ENCODE measurements at places on chromosomes 3 and 15.
A peak's percentile ranks its signal among the peaks of the same experiment; 100 is the strongest.

DNA sequence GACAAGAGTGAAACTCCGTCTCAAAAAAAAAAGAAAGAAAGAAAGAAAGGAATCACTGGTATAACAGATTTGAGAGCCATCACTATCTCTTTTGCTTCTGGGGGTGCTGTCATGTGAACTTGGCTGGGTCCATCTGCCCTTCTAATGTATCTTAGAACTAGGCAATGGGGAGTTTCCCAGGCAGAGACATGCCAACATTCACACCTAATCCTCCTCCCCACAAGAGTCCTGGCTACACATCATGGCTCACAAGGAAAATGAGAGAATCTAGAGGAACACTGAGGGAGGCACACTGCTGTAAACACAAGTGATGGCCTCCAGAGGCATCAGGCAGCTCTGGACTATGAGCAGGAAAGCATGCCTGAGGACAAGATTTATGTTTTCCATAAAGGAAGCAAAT, 67.8 kb upstream of the PPP2R3A start:
- no peak for DNase-seq

DNA sequence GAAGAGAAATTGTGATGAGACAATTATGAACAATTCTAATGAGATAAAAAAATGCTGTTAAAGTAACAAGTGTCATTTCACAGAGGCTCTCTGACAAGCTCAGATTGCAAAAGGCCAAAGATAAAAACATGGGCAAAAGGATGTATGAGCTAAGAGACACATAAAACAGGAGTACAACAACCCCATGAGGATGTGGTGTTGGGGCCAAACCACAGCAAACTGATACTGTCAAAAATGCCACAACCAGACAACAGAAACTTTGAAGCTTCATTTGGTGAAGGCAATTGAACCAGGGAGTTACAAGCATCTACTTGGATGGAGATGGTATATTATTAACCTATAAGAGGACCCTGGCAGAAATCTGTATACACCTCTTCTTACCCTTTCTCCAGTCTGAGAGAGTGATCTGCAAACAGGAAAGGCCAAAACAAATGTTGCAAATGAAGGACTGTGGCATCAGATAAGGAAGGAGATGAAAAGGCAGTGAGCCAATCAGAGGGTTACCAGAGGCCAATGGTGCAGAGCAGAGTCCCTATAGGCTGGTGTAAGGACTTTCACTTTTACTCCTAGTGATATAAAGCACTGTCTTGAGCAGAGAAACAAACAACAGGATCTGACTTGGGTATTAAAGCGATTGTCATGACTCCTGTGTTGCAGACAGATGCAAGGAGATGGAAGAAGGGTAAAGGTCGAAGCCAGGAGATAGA, 659.0 kb downstream of the NTRK3 start:
- DNase-seq = peak; percentile 87

DNA sequence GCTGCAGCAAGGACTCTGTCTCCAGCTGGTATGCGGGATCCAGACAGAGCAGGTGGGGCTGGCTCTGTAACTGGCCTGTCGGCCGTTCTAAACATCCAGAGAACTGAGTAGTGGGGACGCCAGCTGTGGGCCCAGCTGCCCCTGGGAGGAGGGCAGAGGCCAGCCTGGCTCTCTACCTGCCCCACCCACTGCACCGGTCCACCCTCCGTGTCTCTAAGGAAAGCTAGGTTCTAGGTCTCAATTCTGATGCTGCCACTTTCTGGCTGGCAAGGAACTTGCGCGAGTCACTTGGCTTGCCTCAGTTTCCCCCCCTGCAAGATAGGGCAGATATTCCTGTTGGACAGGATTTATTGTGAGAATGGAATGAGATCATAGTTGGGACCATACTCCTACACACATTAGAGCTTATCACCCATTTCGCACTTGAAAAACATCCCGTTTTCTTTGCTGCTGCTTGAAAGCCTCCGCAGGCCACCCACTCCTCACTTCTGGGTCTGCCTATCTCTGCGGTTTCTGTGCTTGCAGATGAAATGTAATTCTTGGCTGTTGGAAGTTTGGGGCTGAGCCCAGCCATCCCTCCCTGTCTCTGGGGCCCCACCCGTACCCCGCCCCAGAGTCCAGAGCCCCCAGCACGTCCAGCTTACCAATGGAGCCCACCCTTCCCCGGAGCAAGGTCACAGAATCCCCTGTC, 65.8 kb downstream of the IQSEC1 start:
- DNase-seq = no peak

- DNase-seq = no peak
Measured at GRCh38 chr15:60945196-60945595, 283.9 kb downstream of the RORA start.

- no peak for DNase-seq
Measured at GRCh38 chr3:32095431-32095830, 11.0 kb upstream of the GPD1L start.

DNA sequence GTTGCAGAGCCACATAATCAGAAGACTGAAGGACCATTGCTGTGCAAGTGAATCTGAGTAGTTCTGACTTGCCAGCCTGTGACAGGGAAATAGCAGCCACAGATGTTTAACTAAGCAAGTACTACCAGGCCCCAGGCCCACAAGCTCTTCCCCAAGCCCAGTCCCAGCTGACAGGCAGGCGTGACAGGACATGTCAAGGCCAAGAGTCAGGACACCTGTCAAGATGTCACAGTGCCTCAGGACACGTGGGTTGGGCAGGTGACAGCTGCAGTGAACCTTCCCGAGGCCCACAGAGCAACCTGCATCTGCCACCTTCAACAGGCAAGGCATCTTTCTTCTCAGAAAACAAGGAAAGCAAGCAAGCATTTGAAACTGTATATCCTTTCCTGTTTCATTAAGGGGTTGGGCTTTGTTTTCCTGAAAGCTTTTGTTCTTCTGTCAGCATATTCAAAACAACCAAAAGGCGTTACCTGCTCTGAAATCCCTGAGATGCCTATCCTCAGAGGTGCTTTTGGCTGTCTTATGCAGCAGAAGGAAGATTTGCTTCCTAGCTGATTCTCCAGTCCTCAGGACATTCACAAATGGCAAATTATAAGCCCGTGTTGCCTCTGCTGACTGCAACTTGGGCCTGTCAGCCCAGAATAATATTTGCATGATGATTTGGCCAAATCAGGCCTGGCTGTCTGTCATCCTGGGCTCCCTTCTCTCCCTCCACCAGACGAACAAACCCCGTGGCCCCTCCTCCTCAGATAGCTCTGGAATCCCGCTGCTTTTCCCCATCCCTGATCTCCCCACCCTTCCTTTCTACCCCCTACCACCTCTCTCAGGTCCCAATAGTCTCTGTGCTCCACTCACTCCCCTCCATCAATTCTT, 171.8 kb upstream of the WNT5A start:
- DNase-seq = no peak

GRCh38 chr3:117473981-117474538, 764.5 kb downstream of the TUSC7 start:
- no peak for DNase-seq

- DNase-seq = no peak
Measured at GRCh38 chr3:72041076-72041475, 256.1 kb upstream of the PROK2 start.

DNA sequence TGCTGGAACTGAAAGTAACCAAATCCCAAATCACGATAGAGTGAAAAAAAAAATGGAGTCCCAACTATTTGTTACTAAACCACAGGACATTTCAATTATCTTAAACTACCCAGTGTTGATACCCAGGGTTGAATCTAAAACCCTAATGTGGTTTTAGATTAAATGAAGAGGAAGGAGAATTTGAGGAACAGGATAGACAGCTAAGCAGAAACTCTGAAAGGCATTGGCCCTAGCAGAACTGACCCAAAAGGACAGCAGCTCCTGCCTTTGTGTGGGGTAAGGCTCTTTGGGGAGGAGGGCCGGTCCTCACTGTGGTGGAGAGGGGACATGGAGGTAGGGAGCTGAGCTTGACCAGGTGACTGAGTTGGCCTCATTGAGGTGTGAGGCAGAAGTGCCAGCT, 30.7 kb upstream of the SNRK start:
- peak; percentile 41 for DNase-seq

- DNase-seq = no peak
Measured at GRCh38 chr15:75313116-75313845, 22.6 kb upstream of the COMMD4 start.

DNA sequence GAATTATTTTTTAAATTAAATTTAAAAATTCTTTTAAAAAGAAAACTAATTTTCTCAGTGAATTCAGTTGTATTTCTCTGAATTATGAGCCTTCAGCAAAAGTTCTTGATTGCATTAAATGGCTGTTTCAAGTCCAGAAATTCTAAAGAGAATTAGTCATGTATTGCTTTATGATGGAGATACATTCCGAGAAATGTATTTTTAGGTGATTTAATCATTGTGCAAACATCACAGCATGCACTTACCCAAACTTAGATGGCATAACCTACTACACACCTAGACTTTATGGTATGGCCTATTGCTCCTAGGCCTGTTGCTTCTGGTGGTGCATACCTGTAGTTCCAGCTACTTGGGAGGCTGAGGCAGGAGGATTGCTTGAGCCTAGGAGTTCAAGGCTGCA, 44.3 kb upstream of the GCNT3 start:
- no peak for DNase-seq

- no peak for DNase-seq
Measured at GRCh38 chr15:27582726-27583410, 516.2 kb downstream of the OCA2 start.

GRCh38 chr3:177658354-177658753, 461.1 kb upstream of the TBL1XR1 start:
- no peak for DNase-seq

Measured in MV-4-11 (cell line).